Caudate nucleus (tissue), 63 donors: ENCODE measurements at places on chromosomes 11 and 22.

DNA sequence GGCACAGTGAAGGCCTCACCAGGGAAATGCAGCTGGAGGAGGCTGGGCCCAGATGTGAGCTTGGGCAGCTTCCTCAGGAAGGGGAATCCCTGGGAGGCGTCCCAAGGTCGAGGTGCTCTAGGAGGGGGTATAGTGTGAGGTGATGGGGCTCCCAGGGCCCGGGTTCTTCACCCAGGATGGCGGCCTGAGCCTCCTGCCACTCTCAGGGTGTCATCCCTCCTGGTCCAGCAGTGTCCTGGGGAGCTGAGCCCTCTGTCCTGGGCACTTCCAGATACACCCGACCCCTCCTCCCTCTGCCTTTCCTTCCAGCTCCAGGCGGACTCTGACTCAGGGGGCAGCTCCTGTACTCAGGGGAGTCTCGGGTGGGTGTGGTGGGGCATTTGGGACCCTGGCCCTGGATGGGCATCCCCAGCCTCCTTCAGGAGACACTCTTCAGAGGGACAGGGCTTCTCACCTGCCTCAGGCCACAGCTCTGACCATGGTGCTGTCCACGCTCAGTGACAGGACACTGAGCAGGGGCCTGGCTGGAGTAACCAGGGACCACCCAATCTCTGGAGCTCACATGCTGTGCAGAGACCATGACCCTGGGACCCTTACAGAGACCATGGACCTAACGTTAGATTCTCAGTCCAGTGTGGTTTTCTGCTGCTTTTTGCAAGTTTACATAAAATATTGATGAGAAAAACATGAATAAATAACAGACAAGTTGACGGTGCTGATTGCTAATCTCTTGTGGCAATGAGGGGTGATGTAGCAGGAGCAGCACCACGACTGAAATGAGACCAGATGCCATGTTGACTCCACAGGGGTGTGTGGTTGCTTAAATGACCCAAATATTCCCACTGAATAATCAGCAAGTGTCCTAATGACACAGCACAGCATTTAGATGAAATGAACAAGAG is 101.9 kb downstream of the GGTLC2 start:
- DNase-seq: no peak

DNA sequence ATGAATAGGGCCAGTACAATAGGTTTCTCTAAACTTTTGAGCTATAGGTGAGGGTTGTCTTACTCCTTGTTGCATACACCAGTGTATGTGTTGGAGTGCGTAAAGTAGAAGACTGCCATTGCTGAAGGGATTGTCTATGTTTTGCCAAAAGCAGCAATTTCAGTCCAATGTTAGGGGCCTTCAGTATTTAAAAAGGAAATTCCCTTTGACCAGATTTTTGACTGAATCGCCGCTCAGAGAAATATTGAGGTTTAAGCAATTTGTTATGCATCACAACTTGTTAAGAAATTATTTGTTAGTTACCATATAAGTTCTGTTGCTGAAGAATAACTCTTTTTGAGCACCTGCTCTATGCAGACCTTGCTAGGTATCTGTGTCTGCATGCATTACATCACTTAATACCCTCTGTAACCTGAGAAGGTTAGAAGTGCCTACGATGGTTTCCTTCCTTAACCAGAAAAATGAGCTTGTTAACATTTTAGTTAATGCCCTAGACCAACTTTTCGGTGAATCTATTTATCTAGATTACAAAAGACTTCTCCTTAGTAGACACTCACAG is 33.9 kb downstream of the MMP20 start:
- DNase-seq: no peak

DNA sequence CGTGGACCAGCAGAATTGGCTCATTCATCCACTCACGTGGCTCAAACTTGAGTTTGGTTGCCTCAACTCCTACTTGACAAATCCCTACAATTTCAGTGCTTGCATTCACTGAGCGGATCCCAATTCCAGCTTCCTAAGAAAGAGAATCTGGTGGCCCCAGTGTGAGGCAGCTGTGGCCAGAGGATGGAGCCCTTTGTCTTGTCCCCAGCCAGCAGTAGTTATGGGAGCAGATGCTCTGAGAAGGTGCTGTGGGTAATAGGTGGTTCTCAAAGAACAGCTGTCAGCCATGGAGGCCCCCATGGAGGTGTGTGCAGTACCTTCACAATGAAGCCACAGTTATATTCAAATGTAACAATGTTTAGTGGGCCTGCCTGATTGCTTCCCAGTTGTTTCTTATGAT is 39.3 kb downstream of the KREMEN1 start:
- no peak for DNase-seq

GRCh38 chr11:57153448-57153847 is 28.3 kb upstream of the LRRC55 start:
- no peak for DNase-seq

- peak; percentile 49 for DNase-seq
Measured at GRCh38 chr11:64448599-64449380, 89.8 kb downstream of the RPS6KA4 start.

DNA sequence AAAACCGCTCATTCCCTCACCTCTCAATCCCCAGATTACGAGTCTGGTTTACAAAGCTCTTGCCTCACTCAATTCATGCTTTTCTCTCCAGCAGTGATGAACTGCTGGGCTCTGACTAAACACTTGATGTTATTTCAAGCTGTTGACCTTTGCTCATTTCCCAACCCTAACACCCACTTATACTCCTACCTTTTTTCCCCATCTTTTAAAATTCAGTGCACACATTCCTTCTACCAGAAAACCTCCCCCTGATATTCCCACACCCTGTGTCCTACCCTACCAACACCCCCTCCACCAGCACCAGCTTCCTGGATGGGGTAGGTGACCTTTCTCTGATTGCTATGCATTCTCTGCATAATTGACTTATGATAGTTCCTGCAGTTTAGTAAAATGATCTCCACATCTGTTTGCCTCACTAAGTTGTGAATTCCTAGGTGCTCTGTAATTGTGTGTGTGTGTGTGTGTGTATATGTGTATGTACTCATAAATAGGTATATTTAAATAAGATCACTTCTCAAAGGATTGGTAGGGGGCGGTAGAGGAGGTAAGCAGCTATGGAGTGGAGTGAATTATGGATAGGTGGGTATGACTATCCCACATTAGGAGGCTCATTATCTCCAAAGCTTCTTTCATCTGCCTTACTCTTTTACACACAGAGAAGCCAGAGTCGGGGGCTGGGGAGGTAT is 842 bp downstream of the HEPACAM start:
- DNase-seq: no peak

DNA sequence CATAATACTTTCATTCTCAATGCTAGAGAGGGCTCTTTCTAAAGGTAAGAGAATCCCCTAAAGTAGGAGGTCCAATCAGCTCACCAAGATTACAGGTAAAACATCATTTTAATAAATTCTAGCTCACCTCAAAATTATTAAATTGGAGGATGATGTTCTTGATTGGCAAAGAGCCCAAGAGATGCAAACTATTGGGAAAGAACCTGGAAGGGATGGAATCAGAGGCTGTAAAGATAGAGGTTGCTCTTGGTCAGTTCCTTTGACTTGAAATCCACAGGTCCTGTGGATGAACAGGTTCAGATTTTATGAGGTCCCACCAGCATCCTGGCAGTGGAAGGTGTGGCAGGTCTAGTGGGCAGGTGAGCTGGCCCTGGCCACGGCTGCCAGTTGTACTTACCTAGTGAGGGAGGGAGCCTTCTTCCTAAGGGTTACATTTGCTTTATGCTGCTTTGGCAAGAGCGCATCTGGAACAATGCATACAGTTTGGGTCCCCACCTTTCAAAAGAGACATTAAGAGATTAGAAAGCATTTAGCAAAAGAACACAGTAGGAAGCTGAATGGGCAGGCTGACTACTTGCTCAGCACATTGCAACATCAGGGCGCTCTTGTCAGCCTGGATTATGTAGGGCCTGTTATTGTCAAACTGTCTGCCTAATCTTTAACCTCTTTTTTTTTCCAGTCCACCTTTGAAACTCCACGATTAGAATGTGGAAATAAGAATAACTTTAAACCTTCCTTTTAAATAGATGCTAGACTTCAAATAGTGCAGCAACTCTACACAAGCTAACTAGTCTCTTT is 97.0 kb downstream of the RDX start:
- DNase-seq: no peak

DNA sequence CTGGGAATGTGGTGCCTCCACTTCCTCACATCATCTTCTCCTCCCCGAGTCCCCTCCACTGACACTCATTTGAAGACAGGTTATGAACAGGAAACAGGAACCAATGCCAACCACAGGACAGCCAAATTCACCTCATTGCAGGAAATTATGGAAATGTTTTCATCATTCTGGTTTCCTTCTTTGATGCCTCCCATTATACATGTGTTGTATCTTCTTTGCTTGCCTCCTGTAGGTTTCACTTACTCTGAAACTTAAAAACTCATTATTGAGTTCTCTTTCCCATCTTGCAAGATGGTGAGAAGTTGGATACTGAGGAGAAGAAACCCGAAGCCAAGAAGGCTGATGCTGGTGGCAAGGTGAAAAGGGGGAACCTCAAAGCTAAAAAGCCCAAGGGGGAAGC is 108.5 kb downstream of the PHF21B start:
- no peak for DNase-seq

DNA sequence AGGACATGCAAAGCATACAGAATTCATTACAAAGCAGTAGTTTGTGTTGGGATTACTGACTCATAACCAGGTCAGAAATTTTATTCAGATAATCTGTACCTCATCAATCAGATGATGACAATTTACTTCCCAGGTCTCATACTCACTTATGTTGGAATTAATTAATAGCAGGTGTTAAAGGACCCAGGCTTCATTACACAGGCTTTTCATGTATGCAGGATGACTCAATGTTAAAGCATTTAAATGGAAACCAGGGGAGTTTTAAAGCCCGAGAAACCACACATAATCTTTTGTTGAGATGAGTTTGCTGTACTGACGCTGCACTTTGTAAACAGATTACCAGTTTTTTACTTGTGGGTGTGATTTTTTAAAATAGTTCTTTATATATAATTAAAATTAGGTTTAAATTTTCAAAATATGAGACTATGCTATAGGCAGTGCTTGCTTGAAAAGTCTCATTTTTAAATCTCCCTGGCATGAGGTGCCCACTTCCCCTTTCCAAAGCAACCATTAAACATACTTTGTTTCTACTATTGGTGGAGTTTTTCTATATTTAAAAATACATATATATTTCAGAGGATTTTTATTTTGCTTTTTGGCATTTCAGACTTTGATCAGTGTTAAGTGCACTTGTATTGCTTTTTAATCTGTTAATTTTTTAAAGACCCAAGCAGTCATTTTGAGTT is 41.0 kb downstream of the CEP57 start:
- DNase-seq: no peak

GRCh38 chr11:68327586-68328370 is 15.4 kb downstream of the LRP5 start:
- DNase-seq: no peak

GRCh38 chr11:34680206-34680605 is 59.3 kb downstream of the EHF start:
- DNase-seq: no peak

GRCh38 chr11:120883404-120884080 is 140.4 kb upstream of the TBCEL start:
- DNase-seq: no peak

- DNase-seq: no peak
Measured at GRCh38 chr11:34809191-34810106, 106.7 kb downstream of the APIP start.

GRCh38 chr11:32531528-32531927 is 52.1 kb upstream of the EIF3M start:
- no peak for DNase-seq

GRCh38 chr11:68455485-68455884 is 5.1 kb upstream of the PPP6R3 start:
- DNase-seq: no peak

DNA sequence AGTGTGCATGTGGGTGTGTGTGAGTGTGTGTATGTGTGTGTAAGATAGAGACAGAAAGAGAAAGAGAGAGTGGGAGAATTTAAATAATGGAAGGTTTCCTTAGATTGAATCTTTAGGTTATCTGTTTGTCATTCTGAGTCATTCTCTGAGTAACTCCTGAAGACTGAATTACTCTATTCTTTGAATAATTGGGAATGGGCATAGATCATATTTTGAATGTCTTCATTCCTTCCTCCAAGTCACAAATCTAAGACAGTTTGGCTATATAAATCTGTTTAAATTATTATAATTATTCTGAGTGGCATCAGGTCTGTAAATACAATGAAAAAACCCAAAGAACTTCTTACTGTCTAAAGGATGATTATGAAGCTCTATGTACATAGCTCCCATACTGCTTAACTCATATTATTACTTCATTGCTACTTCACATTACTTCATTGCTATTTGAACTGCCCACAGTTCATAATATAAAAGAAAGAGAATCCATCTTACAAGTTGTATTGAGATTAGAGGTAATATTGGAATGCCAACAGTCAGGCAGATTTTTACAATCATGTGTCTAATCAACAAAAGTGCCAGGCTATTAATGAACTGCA is 346.6 kb upstream of the CCDC179 start:
- DNase-seq: no peak

GRCh38 chr11:108568195-108568858 is 25.2 kb downstream of the EXPH5 start:
- DNase-seq: no peak

- no peak for DNase-seq
Measured at GRCh38 chr11:96367342-96367741, 22.4 kb downstream of the CCDC82 start.

DNA sequence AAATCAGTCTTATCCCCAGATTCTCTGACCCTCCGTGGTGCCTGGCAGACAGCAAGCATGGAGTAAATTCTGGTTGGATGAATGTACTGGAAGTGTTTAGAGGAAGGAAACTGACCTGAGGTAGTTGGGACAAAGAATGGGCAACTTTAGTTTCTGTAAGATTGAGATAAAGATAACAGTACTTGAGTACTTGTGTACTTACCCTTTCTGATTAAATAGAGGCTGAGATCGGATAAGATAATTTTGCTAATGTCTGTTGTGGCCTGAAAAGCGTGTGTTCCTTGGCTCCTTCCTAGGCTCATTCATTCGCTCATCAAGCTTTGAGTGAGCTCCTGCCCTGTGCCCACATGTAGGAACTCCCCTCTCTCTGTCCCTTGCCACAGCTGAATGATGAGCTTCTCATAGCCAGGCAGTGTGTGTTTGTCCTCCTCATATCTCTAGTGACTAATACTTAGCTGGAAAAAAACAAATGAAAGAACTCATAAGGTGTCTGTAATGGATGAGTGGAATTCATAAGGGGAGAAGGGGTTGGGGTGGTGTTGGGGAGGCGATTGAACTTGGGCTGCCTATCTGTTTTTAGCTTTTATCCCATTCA is 118.1 kb downstream of the DBX1 start:
- no peak for DNase-seq

DNA sequence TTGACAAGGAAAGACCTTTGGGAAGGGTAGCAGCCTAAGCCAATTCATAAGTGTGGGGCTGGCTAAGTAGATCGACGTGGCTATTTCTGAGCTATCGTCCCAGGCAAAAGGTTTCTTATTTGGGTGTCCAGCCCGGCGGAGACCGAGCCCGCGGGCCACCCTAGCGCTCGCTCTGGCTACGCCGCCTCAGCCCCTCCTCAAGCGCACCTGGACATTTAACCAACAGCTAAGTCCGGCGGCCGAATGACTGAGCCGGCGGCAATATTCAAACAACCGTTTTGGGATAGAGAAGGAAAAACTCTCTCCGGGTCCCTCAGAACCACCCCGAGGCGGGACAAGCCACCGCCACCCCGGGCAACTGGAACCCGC is 457 bp downstream of the RNF141 start:
- DNase-seq: no peak
